ENCODE measurements at places on chromosomes 1 and 21.

GRCh38 chr1:153985941-153986761, at the start of gene RAB13:
Gene RAB13, minus strand, starts transcription at chr1:153986339. Its CDS starts 103 bp downstream, at chr1:153986236.
- DNase-seq, result peak; percentile 24

DNA sequence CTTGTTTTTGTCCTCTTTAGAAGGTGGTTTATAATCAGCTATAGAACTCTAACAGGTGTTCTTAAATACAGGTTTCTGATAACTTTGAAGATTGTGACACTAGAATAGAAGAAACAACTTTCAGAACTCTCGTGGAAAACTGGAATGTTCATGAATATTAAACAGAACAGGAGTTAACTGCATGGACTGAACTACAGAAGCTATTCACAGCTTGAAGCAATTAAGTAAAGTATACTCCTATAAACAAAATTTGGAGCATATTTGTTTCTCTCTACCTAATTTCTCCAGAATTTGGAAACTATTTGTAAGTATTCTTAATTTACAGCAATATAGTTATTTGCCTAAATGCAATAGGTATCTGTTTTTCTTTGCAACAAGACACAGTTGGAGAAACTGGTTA, 824.8 kb downstream of the ADGRL2 start:
- no peak for DNase-seq

GRCh38 chr1:156050376-156050775, 3.2 kb downstream of the UBQLN4 start:
- no peak for DNase-seq

DNA sequence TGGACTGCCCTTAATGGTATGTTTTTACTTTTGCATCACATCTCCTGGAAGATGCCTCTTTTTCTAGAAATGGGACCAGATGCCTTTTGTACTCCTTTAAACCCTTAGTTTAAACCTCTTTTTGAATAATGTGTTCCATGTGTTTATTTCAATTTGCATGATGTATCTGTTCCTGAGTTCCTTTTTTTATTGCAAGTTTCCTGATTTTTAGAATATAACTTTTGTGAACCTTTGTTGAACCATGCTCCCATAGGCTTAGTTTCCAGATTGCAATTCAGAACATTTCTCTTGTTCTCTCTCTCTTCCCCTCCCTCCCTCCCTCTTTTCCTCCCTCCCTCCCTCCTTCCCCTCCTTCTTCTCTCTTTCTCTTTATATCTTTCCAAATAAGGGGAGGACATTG, 81.9 kb downstream of the RGL1 start:
- no peak for DNase-seq

GRCh38 chr1:22836850-22837249, 126.2 kb downstream of the EPHB2 start:
- no peak for DNase-seq

- DNase-seq, result no peak
These were observed 43.3 kb downstream of the VTCN1 start for GRCh38 chr1:117167402-117167801.

Data from NCI-H1436 treated with DMSO at 0.1 percent for 48 hours (cell line).